Amniotic stem cell (primary cell): ENCODE measurements at places on chromosomes 7 and 10.

DNA sequence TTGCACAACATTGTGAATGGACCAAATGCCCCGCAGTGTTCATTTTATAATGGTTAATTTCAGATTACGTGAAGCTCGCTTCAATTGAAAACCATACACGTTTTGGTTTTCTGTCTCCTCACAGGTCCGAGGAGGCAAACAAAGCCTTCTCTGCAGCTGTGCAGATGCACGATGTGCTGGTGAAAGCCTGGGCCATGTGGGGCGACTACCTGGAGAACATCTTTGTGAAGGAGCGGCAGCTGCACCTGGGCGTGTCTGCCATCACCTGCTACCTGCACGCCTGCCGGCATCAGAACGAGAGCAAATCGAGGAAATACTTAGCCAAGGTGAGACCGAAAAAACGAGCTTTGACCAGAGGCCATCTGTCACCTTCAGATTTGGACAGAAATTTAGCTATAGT lies 110.3 kb downstream of the TRRAP start:
- no peak for DNase-seq

DNA sequence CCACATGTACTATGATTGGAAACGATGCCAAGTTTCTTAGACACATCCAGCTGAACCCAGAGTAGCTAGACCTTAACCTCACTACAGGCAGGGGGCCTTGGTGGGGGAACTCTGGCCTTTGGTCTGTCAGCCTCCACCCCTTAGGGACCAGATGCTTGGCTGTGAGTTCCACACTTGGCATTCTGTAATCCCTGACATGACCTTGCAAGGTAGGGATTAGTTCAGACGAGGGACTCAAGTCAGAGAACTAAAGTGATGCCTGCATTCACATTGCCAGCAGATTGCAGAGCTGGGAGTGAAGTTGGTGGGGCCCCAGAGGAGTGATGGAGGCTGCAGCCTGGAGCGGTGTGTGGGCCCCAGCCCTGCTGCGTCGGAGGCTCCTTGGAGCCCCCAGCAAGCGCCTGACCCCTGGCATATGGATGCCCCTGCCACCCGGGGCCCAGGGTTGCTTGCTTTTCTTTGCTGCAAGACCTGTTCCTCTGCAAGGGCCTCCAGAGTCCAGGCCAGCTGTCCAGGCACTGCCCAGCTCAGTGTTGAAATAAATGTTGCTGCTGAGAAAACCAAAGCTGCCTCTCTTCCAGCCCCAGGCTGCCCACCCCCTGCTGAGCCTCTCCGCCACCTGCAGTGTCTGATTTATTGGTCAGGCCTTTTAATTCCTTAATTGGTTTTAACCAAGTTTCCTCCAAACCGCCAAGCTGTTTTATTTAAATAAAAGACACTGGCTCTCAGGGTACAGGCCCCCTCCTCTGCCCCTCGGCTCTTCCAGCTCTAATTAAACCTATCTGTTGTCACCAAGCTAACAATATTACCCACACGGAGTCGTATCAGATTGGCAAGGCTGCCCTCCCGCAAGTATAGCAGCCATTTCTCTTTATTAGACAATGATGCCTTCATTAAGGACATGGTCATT lies 4.7 kb downstream of the NPTX2 start:
- no peak for DNase-seq

- no peak for DNase-seq
These were observed 512.9 kb downstream of the DNAJB6 start for GRCh38 chr7:157849726-157850125.

GRCh38 chr7:131235489-131236317 lies 92.0 kb upstream of the MKLN1 start:
- DNase-seq: peak; percentile 87

DNA sequence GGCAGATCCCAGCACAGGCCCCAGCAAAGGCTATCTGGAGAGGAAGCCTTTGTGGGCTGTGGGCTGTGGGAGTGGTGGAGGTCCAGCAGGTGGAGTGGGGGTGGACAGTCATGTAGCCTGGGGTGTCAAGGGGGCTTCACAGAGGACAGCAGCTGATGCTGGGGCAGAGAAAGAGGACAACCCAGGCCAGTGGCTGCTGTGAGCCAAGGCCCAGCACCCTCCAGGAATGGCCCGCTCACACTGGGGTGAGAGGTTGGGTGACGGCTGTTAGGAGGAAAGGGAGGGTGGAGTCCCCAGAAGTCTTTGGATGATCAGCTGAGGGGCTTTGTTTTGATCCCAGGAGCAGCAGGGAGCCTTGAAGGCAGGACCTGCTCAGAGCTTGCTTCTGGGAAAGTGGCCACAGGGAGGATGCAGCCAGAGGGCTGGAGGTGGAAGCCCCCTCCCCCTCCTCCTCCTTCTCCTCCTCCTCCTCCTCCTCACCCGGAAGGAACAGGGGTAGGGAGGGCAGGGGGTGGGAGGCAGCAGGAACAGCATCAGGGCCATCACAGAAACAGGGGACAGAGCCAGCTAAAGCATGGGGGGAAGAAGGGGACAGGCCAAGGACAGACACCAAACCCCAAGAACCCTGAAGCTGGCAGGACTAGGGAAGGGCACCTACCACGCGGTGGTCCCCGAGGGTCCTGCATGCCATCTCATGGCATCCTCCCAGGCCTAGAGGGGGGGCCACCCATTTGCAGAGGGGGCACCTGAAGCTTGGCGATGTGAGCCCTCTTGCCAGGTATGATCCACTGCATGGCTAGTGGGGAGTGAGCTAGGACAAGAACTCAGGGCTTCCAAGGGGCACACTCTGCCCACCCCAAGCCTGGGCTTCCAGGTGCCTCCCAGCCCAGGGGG lies 144.9 kb downstream of the GRID1 start:
- DNase-seq: no peak

DNA sequence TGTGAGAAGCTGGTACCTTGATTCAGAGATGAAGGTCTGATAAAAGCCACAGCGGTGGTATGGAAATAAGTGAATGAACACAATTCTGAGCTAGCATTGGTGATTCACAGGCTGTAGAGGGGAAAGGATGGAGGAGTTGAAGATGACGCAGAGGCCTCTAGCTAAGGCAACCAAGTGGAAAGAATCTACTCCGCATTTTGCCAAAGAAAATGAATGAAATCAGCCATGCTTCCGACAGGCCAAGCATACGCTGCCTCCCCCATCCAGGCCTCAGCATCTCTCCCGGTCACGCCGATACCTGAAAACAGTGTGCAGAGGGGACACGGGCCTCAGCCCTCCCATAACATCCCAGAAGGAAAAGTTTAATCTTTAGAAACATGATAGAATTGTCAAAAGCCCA lies 124.3 kb upstream of the UNC5B start:
- no peak for DNase-seq

GRCh38 chr7:28228396-28228795 lies 47.8 kb upstream of the JAZF1 start:
- DNase-seq: no peak

DNA sequence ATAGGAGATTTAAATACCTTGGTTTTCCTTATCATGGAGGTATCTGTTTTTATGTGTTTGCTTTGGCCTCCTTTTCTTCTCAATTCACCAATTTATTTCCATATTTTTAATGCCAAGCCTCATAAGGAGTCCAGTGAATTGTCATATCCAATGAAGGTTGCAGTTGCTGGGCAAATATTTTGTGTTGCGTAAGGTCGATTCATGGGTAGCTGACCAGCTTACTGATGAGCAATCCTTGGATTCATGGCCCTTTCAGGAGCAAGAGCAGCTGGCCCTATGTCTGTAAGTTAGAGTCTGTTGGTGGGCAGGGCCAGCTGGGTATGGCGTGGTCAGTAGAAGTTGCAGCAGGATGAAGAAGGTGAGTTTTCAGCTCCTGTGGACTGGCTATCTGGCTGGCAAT lies 182.9 kb downstream of the PFKFB3 start:
- no peak for DNase-seq

DNA sequence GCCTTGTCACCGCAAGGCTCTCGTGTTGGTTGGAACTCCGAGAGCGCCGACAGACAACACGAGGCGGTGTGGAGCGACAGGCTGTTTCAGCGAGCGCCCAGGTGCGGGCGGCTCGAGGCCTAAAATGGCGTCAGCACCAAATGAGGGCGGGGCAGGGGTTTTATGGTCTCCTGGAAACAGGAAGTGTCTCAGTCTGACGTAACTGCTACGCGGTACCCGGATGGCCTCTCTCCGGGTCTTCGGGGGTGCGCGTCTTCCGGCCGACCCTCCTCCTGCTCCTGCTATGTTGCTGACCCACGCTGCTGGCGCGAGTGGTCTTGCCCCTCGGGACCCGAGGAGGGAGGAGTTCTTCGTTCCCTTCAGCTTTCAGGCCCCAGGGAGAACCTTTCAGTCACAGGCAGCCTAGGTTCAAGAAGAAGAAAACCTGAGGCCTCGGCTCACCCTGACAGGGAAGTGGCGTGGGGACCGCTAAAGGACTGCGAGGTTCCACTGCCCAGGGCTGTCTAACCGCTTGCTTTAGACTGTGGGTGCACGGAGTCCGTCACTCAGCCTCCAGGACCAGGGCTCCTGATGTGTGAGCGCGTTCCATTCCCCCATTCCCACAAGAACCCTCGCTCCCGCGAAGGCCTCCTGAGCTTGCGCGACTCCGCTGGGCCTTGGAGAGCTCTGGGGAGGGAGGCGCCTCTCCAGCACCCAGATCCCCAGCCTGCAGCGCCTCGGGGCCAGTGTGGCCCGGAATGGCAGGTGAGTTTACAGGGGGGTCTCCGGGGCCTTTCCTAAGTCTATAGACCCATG lies 77.3 kb downstream of the GLRX3 start:
- DNase-seq: no peak

DNA sequence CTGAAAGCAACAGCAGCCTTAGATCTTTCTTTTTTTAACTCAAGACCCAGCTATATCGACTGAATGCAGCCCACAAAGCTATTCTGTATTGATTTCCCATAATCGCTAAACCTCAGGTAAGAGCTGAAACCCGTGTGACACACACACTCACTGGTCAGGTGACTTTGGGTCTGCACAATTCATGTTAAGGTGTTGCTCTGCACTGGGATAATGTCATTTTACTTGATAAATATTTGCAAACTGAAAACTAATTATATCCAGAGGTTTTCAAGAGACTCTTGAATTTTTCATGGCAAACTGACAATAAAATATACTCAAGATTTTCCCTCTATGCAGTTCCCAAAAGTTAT lies 33.1 kb downstream of the SCRN1 start:
- DNase-seq: no peak
